ENCODE measurements at places on chromosomes 2 and 18. TPM values are rescaled to one million over a fixed set of nuclear protein-coding genes. Genes with fewer than 3 reads are reported as not detected.

GRCh38 chr2:220708366-220708765 lies 863.7 kb downstream of the EPHA4 start:
- H3K4me1 ChIP-seq: no peaks in the 10 kb centered on the region
- DNase-seq: no peak
- H3K27me3 ChIP-seq: no peaks in the 10 kb centered on the region

The C2orf81 gene
- total RNA-seq: 2.4 TPM

DNA sequence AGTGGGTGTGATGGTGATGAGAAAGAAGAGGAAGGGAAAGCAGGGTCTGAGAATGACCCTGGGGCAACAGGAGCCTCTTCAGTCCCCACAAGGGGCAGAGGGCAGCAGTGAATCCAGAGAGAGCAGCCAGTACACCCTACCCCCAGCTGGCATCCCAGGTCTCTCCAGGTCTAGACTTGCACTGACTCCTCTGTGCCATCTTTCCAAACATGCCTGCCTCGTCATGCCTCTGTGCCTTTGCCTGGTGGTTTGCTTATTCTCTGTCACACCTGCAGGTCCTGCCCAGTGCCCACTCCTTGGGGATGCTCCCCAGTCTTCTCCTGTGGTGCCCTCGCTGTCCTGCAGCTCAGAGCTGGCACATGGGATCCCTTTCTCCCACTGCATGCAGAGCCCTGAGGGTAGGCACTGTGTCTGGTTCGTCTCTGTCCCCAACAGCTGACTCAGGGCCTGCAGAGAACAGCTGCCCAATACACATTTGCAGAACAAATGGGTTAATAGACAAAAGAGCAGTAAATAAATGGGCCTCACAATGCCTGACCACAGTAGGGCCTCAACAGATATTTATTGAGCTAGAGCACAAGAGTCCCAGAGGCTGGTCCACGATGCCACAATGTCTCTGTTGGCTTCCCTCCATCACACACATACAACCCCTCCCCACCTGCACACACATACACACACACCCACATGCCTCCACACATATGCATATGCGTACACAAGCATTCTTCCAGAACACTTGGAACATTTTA lies 89.8 kb downstream of the HS1BP3 start:
- no peaks in the 10 kb centered on the region for H3K27me3 ChIP-seq
- H3K36me3 ChIP-seq: no peaks in the 10 kb centered on the region
- H3K4me3 ChIP-seq: no peak overlapping the region
- no peak for DNase-seq

GRCh38 chr2:161033059-161033660 lies 127.1 kb upstream of the TANK start:
- DNase-seq: no peak
- no peaks in the 10 kb centered on the region for H3K36me3 ChIP-seq
- H3K4me3 ChIP-seq: no peak overlapping the region

DNA sequence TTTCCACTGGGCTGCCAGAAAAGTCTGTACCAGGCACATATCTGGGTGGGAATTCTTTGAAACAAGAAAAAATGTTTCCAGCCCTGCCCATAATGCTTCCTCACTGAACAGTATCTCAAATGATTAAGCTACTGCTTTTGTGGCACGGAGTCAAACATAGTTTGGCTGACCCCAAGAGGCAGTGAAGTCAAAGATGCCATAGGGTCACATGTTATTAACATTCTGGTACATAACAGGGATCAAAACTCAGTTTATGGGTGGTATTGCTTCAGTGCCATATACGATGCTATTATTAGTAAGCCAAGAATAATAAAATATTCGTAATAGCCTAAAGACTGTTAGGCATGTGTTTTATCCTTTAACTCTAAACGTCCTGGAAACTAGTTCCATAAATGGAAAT lies 112.4 kb downstream of the FEZ2 start:
- no peak for DNase-seq
- no peaks in the 10 kb centered on the region for H3K27me3 ChIP-seq
- H3K4me3 ChIP-seq: no peak overlapping the region
- peaks cover 2% of the 10 kb centered on the region for H3K4me1 ChIP-seq
- peaks cover 5% of the 10 kb centered on the region for H3K36me3 ChIP-seq

DNA sequence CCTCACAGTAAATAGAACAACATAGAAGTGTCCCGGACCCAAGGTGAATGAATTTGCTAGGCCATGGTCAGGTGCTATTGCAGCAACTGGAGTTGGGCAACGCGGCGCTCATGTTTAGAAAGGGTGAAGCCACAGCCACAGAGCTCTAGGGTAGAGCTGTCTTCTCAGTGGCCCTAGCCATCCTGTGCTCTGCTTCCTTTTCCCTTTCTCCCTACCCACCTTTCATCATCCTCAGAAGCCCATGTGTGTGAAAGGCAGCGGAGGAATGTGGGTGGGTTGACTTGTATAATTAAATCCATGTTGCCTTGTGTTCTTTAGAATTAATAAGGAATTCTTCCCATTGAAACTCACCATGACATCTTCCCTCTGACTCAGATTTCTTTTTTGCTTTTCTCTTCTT lies 336.7 kb downstream of the OSR1 start:
- H3K27me3 ChIP-seq: no peaks in the 10 kb centered on the region
- no peak overlapping the region for H3K4me3 ChIP-seq
- H3K4me1 ChIP-seq: no peaks in the 10 kb centered on the region
- DNase-seq: no peak

DNA sequence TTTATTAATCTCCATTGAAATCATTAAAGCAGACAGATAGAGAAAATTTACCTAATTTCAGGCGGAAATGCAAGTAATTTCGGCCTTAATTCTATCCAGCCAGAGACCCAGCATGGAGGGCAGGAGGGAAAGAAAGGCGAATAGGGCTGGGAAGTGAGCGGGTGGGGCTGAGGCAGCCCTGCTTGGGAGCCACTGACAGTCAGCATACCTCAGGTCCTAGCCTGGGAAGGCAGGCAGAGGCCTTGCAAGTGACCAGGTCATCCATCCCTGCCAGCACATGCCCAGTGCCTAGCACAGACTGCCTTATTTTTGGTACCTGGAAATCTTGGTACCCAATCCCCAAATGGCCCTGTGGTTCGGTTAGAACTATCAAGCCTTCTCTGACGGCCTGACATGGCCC lies 1.5 kb downstream of the GDF7 start:
- H3K4me3 ChIP-seq: no peak overlapping the region
- peaks cover 4% of the 10 kb centered on the region for H3K4me1 ChIP-seq
- no peaks in the 10 kb centered on the region for H3K36me3 ChIP-seq
- no peak overlapping the region for H3K27ac ChIP-seq
- no peak for DNase-seq
- peaks cover 88% of the 10 kb centered on the region for H3K27me3 ChIP-seq

The TMEFF2 gene
- 1.1 TPM for total RNA-seq

DNA sequence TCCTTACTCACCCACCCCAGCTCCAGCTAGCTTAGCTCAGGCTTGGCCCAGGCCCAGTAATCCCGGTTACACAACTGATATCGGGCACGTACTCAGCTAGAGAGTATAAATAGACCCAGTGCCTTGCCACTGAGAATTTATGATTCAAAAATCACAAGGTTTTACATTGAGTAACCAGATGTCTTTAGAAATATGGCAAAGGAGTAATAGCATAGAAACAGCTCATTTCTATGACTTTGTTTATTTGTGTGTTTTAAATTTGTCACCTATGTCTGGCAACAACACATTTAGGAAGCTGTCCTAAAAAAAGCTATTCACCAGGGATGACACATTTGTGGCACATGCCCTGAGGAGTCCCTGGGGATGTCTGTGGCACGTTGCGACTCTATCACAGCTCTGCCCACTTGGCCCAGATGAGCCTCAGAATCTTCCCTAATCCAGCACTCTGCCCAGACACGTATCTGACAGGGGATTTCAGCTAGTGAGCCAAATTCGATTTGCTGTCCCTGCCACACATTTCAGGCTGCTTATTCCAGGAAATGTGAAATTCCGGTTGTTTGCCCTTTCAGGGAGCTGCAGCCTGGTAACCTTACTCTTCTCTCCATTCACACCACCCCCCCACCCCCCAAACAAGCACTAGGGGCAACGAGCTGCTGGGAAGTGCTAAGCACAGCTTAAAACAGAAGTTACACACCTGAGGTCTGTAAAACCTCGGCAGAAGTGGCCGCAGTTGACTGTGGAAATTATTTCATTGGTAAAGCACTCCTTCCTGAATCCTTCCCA lies 85.4 kb upstream of the ZCCHC2 start:
- H3K36me3 ChIP-seq: no peaks in the 10 kb centered on the region
- H3K4me1 ChIP-seq: no peaks in the 10 kb centered on the region
- H3K27me3 ChIP-seq: no peaks in the 10 kb centered on the region
- H3K27ac ChIP-seq: no peak overlapping the region
- H3K4me3 ChIP-seq: no peak overlapping the region

DNA sequence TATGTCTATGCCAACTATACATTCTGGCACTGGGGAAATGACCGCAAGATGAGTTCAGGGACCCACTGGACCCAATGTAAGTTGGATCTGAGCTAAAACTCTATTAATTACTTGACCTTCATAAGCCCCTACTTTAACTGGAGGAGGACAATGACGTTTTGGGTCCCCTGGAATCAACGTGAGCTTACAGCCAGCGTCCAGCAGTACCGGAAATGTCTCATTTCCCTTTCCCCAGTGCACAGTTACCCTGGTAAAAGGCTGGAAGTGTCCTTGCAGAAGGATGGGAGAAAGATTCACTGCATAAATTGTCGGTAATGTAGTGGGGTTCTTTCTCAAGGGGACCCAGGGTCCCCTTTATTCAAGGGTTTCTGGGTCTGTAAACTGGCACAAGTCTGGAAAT lies 1297.6 kb upstream of the ACVR2A start:
- H3K4me3 ChIP-seq: no peak overlapping the region
- no peak overlapping the region for H3K27ac ChIP-seq
- H3K27me3 ChIP-seq: peaks cover 3% of the 10 kb centered on the region
- DNase-seq: no peak

DNA sequence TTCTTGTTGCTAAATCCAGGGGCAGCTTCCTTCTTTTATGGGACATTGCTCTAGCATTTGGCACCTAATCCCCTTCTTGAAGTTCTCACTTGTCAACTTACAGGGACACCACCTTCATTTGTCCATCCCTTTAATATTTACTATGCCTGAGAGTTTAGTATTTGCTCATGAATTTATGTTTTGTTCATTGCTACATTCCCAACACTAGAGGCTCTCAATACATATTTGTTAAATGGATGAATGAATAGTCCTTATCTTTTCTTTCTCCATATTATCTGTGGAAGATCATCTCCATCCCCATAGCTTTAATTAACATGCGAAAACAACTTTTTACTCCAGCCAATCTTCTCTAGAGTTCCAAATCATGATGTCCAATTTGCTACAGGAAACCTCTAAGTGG lies 5.4 kb downstream of the CWC22 start:
- H3K4me1 ChIP-seq: peaks cover 3% of the 10 kb centered on the region
- no peak overlapping the region for H3K27ac ChIP-seq
- no peak for DNase-seq
- peaks cover 15% of the 10 kb centered on the region for H3K36me3 ChIP-seq
- H3K27me3 ChIP-seq: no peaks in the 10 kb centered on the region

DNA sequence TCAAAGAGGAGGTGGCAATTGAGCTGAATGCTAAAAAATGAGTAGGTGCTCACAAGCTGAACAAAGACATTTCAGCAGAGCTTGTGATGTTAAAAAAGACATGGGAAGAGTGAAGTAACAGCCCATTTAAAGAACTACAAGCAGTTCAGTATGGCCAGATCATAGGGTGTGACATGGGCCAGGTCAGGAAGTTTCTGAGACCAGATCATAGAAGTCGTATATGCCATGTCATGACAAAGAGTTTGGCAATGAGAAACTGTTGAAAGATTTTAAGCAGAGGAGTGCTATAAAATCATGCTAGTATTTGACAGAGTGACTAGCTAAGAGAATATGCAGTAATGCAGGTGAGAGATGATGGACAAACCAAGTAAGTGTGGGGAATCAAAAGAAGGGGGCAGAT lies 7.3 kb upstream of the PELI1 start:
- H3K4me1 ChIP-seq: peaks cover 2% of the 10 kb centered on the region
- no peak overlapping the region for H3K4me3 ChIP-seq
- no peak for DNase-seq
- H3K27me3 ChIP-seq: no peaks in the 10 kb centered on the region

DNA sequence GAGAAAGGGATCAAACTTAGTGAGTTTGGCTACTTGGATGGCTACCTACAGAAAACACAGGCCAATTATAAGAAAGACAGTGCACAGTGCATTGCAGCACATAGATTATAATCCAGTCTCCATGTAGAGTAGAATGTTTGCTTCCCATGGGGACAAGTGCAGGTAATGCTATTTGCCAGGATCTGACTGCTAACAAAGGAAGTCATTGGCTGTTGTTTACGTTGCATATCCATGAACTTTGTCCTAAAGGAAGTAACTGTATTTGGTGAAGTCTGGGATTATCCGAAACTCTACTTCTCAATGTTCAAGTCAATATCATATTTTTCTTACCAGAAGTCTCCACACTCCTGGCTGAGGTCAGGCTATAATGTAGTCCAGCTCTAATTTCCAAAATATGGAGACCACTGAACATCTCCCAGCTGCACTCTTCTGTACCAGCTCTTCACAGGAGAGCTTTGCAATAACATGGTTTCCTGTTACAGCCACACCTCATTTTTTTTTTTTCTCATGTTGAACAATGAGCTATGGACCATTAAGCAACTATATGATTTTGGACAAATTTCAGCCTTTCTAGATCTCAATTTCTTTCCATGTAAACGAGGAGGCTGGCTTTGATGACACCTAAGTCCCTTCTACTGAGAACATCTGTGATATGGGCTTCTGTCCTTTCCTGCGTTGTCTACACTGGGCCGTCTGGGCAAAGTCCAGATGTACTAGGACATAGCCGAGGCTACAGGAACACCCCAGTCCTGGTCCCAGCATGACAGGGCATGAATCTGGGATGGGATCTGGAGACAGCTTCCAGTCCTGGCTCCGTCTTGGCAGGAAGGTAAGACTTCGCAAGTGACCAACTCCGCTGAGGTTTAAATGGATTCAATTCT lies 154.8 kb downstream of the LAMA1 start:
- H3K4me1 ChIP-seq: no peaks in the 10 kb centered on the region
- DNase-seq: no peak
- H3K4me3 ChIP-seq: no peak overlapping the region
- H3K27ac ChIP-seq: no peak overlapping the region
- no peaks in the 10 kb centered on the region for H3K27me3 ChIP-seq
- peaks cover 50% of the 10 kb centered on the region for H3K36me3 ChIP-seq

GRCh38 chr2:48738806-48739205 lies 16.7 kb downstream of the LHCGR start:
- no peak for DNase-seq
- H3K27me3 ChIP-seq: no peaks in the 10 kb centered on the region
- H3K4me1 ChIP-seq: no peaks in the 10 kb centered on the region
- H3K36me3 ChIP-seq: peaks cover 3% of the 10 kb centered on the region
- H3K27ac ChIP-seq: no peak overlapping the region

The LYPD6 gene
- 3.0 TPM for total RNA-seq

- DNase-seq: no peak
- H3K4me1 ChIP-seq: no peaks in the 10 kb centered on the region
- H3K4me3 ChIP-seq: no peak overlapping the region
Measured at GRCh38 chr18:11124054-11124453, 25.3 kb downstream of the PIEZO2 start.

The IL37 gene
- total RNA-seq: 0.55 TPM

The LHCGR gene
- 0.44 TPM for total RNA-seq

GRCh38 chr18:62434798-62435197 lies 88.0 kb upstream of the ZCCHC2 start:
- H3K4me3 ChIP-seq: no peak overlapping the region
- no peaks in the 10 kb centered on the region for H3K36me3 ChIP-seq
- H3K27me3 ChIP-seq: no peaks in the 10 kb centered on the region
- DNase-seq: no peak

GRCh38 chr18:7017013-7017412 lies 100.6 kb downstream of the LAMA1 start:
- H3K27ac ChIP-seq: no peak overlapping the region
- no peak for DNase-seq
- no peaks in the 10 kb centered on the region for H3K4me1 ChIP-seq
- no peaks in the 10 kb centered on the region for H3K27me3 ChIP-seq
- H3K4me3 ChIP-seq: no peak overlapping the region
- peaks cover 42% of the 10 kb centered on the region for H3K36me3 ChIP-seq

The GALM gene
- total RNA-seq: 10.0 TPM

All from H9 (cell line).